MG63 (cell line): ENCODE measurements at places on chromosomes 3 and 15.
A peak's percentile ranks its signal among the peaks of the same experiment; 100 is the strongest.

GRCh38 chr3:127103080-127103479 is 89.9 kb upstream of the PRR23E start:
- DNase-seq = no peak

- no peak for DNase-seq
These were observed 67.0 kb downstream of the DAPK2 start for GRCh38 chr15:63979262-63979793.

DNA sequence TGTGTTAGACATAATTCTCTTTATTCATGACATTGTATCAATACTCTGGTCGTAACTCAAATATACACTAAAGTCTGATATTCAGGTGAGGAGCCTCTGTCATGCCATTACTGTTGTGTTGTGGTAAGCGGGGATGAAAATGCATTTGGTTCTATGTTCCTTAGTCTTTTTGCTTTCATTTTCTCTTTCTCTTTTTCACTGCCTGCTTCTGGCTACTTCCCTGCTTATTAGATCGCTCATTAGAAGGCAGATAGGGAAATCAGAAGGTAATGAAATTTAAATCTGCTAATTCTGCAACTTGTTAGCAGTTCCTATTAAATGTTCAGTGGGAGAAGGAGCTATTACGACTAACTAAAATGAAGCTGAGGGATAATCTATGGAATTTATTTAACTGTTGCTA is 345.0 kb downstream of the GRM7 start:
- DNase-seq = no peak

- no peak for DNase-seq
These were observed 33.6 kb downstream of the GOLGA6L10 start for GRCh38 chr15:82315519-82316246.

- no peak for DNase-seq
These were observed 12.1 kb upstream of the TGM5 start for GRCh38 chr15:43278869-43279268.

GRCh38 chr3:33218446-33219174 is at the start of gene SUSD5:
Gene SUSD5 (minus strand): TSS chr3:33218810. CDS start chr3:33218797, 13 bp downstream.
- DNase-seq = peak; percentile 65

DNA sequence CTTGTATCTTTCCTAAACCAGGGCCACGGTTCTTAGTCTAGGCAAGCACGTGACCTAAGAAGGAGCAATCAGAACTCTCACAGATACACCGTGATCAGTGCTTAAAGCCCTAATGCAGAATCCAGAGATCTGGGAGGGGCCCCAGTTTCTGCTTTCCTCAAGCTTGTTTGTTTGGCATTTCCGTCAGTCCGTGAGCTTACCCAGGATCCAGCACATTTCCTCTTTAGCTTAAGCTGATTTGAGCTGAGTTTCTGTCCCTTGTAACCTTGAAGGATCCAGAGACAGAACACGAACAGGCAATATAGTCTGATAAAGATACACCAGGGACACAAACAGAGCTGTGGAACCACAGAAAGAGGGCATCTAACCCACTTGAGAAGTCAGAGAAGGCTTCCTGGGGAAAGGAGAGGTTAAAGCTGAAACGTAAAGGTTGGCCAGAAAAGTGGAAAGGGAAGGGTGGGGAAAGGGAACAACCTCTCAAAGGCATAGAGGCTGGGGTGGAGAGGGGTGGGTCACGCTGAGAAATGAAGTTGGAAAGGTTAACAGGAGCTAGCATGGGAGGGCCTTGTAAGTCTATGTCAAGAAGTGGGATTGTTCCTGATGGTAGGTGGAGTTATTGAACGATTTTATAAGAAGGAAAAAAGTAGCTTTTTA is 42.1 kb upstream of the RARB start:
- DNase-seq = no peak

- peak; percentile 49 for DNase-seq
These were observed 113.6 kb downstream of the POLR2M start for GRCh38 chr15:57820119-57820518.

GRCh38 chr15:69762373-69763148 is 309.9 kb downstream of the RPLP1 start:
- DNase-seq = no peak

DNA sequence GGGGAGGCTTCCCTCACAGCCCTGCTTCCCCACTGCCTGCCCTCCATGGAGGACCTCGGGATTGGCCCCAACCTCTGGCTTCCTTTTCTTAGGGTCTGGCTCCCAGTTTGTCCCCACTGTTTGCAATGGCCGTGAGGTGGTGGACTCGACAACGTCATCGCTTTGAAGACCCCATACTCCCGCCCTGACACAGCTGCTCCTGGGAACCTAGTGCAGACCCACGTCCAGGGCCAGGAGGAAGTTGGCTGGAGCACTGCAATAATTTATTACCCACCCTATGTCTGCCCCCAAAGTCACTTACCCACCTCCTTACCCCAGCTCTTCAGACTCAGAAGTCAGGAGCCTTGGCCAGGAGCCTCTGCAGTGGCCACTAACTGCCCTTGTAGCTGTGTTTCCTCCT is 11.1 kb downstream of the GRM2 start:
- DNase-seq = no peak

- DNase-seq = no peak
These were observed 161.4 kb upstream of the POU1F1 start for GRCh38 chr3:87437765-87438164.

GRCh38 chr15:30929064-30929669 is 25.5 kb downstream of the FAN1 start:
- DNase-seq = no peak

DNA sequence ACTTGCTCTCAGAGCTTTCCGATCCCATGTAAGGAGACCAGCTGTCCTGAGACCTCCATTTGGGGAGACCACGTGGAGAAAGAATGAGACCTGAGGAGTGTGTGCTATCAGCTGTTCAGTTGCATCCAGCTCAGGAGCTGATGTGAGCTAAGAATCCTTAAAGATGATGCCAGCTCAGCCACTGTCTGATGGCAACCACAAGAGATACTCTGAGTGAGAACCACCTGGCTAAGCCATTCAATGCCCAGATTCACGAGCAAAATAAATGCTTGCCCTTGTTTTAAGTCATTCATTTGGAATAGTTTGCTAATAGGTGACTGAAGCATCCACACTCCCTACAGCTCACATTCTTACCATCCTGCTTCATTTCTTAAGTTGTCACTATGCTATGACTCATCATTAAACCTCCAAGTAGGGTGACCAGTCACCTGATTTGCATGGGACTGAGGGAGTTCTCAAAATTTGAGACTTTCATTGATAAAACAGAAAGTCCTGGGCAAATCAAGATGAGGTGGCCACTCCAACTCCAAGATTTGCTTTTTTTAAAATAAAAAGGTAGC is 56.4 kb downstream of the SPTSSB start:
- DNase-seq = no peak

DNA sequence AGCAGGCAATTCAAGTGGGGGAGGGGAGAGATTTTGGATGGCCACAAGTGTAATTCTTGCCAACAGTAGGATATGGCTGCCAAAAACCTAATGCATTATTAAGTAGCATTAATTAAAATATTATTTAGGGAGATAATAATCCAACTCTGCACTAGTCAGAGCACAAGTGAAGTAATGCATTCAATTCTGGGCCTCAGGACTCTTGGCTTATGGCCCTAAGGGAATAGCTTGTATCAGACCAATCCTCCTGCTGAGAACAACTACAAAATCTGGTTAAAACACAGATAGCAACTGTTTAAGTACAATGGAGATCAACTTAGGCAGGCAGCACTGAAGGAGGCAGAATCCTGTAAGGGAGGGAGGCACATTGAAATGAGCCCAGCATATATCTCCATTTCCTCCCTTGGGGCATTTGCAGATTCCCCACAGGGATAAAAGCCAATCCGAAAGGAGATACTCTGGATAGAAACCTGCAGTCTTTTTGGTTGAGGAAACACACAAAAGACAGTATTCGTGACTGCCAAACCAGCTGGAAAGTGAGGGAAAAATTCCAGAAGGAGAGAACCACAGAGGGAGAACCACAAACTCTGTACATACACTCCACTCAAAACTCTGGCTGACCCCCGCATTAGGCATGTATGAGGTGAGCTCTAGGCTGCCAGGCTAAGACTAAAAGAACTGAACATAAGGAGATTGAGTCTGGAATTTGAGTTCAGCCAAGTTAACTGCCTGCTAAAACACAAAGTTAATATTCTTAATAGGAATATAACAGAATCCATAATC is 57.4 kb downstream of the ETFA start:
- DNase-seq = no peak

- no peak for DNase-seq
These were observed 30.7 kb downstream of the ANKDD1A start for GRCh38 chr15:64942356-64942755.

DNA sequence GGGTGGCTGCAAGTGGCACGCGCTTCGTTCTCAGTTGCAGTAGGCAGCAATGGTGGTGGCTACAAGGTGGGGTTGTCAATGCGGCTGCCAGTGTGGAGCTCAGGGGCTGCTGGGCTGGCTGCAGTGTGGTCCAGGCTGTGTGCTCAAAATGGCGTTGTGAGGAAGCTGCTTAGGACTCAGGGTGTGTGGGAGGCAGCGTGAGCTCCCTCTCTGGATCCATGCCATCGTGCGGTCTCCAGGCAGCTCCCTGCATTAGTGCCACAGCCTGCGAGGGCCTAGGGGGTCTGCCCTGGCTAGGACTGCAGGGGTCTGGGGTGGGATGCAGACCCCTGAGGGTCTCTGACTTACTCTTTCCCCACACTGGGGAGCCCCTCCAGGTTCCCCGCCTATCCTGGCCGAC is 397.2 kb downstream of the OCA2 start:
- no peak for DNase-seq

DNA sequence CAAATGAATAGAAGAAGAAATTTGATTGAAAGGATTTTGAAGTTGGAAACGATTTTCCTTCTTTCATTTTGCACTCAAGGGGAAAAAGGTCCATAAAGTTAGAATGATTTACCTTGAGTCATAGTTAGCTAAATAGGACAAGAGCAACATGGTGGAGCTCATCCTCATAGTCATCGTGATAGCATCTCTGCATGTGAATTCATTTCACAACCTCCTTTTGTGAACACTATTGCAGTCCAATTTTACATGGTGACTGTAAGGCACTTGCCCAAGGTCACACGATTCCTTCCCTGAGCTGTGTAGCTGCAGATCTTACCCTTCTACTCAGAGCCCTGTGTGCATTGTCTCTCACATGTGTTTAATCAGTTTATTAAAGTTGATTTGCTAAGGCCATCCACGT is 359.8 kb upstream of the C2CD4B start:
- no peak for DNase-seq

GRCh38 chr3:10228248-10228950 is 19.9 kb upstream of the TATDN2 start:
- no peak for DNase-seq

DNA sequence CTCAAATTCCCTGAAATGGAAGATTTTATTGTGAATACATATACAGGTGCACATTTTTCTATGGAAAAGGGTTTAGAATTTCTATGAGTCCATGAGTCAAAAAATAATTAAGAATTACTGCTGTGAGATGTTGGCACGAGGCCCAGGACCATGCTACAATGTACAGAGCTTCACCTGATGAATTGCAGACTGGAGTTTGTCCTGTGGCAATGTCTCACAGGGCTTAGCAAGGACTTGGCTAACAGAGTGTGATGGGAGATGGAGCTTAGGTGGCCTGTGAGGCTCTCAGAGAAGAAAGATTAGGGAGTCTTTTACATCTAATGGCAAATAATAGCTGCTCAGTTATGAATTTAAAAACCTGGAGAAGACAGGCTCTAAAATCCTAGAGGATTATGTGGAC is 219.5 kb upstream of the CBLB start:
- DNase-seq = no peak

DNA sequence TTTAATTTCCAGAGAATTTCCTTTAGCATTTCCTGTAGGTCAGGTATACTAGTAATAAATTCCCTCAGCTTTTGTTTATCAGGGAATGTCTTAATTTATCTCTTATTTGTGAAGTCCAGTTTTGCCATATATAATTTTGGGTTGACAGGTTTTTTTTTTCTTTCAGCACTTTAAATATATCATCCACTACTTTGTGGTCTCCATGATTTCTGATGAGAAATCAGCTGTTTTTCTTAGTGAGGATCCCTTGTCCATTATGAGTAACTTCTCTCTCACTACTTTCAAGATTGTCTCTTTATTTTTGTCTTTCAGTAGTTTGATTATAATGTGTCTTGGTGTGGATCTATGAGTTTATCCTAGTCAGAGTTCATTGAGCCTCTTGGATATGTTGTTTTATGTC is 105.7 kb downstream of the LRRC49 start:
- DNase-seq = no peak

DNA sequence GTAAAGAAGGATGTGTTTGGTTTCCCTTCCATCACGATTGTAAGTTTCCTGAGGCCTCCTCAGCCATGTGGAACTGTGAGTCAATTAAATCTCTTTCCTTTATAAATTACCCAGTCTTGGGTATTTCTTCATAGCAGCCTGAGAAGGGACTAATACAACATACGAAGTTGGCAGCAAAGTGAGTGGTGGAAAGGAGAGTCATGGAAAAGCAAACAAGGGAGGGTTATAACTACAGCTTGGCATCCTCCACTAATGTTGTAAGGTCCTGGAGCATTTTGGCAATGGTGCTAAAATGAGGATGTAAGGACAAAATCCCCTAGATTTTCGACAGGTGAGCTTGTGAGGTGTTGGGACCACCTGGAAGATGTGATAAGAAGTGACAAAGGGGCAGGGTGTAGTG is 5.8 kb upstream of the TMEM41A start:
- no peak for DNase-seq

- no peak for DNase-seq
These were observed 131.2 kb upstream of the MEF2A start for GRCh38 chr15:99434506-99435112.

GRCh38 chr15:78873793-78874765 is 1.4 kb downstream of the MORF4L1 start:
- DNase-seq = peak; percentile 33

GRCh38 chr15:70643783-70644125 is 119.6 kb downstream of the UACA start:
- peak; percentile 23 for DNase-seq

DNA sequence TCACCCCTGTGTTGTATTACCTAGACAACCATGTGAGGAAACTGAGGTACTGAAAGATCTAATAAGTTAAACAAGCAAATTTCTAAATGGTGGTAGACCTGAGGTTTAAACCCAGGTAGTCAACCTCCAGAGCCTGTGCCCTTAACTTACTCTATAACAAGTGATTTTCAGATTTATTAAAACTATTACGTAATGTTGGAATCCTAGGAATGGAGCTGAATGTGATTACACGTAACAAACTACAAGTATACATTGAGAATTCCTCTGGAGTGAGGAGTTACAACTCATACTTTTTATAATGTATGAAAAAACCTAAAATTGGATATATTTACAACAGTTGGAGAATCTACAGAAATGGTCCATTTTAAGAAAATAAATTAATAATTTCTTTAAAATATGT is 18.0 kb downstream of the FAM98B start:
- no peak for DNase-seq
